AG04450 (cell line): ENCODE measurements at places on chromosomes 2 and 18.

DNA sequence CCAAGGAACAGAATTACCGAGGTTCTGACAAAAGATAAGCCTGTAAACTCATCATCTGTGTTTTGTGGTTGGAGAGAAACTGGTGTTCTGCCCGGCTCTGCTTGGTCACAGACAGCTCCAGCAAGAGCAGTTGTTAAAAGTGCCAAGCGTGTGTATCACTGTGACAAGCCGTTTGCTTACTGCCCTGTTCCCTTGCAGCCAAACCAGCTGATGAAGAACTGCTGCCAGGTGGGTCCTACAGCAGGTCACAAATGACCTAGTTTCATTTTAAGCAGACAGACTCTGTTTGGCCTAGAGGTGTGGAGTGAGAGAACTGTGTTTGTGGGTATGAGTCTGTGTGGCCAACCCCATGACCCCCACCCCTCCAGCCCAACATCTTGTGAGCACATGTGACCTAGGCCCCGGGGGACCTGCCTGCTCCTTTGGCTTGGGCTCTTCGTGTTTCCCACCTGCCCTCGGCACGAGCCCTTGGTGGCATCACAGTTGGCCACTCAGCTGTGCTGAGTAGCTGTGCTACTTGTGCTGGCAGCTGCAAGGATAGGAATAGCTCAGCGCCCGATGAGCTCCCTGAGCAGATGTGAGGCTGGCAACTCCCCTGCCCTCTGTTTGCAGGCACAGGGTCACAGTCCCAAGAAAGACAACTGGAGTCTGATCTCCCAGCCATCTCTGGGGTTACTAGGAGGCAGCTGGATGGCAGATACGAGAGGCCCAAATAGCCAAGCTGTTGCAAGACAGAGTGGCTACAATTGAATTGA lies 9.7 kb downstream of the OXER1 start:
- no peak for DNase-seq

- DNase-seq: peak; percentile 52
Observed at GRCh38 chr2:10124538-10125045, 2.1 kb downstream of the RRM2 start.

GRCh38 chr2:152566728-152567069 lies 150.6 kb downstream of the PRPF40A start:
- DNase-seq: no peak

GRCh38 chr2:236103981-236104380 lies 64.2 kb downstream of the GBX2 start:
- no peak for DNase-seq

GRCh38 chr2:189221811-189222467 lies 42.4 kb upstream of the COL5A2 start:
- DNase-seq: no peak

GRCh38 chr2:135742325-135742757 lies 686 bp downstream of the UBXN4 start:
- DNase-seq: no peak

GRCh38 chr2:235595422-235596010 lies 101.7 kb downstream of the AGAP1 start:
- peak; percentile 51 for DNase-seq

- peak; percentile 36 for DNase-seq
Observed at GRCh38 chr18:44679056-44679913, 1.4 kb upstream of the SETBP1 start.

GRCh38 chr2:167181134-167181533 lies 292.9 kb downstream of the XIRP2 start:
- DNase-seq: no peak

GRCh38 chr2:42652086-42652485 lies 83.7 kb downstream of the MTA3 start:
- DNase-seq: no peak

DNA sequence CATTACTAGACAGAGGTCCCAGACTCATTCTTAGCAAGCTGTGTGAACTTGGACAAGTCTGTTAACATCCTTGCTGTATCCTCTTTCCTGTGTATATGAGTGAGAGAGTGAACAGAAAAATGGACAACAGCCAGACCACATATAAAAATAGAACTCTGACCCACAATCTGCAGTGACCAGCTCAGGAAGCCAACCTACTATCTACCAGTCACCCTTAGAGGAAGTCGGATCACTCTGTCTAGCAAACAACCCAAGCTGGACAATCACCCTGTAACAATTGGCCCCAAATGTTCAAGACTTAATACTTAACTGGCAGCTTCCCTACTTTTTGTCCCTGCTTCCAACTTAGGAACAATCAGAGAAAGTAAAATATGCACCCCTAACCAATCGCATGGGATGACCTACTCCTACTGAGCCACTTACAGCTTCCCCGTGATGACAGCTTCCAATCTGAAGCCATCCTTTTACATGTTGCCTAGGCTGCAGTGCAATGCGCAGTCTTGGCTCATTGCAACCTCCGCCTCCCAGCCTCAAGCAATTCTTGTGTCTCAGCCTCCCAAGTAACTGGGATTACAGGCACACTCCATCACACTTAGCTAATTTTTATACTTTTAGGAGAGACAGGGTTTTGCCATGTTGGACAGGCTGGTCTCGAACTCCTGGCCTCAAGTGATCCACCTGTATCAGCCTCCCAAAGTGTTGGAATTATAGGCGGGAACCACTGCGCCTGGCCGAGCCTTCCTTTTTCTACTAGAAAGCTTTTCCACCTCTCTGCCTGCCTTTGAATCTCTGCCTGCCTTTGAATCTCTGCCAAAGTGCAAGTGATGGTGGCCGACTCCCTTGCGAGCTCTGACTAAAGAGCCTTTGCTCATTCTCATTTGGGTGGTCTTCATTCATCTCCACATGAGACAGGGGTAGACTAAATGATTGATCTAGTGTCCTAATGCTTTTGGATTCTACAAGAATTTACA lies 158.3 kb upstream of the NDUFV2 start:
- DNase-seq: peak; percentile 63

GRCh38 chr2:197706839-197707207 lies 1.7 kb downstream of the MARS2 start:
- no peak for DNase-seq

- DNase-seq: no peak
Observed at GRCh38 chr2:46230677-46231425, 66.4 kb upstream of the EPAS1 start.

DNA sequence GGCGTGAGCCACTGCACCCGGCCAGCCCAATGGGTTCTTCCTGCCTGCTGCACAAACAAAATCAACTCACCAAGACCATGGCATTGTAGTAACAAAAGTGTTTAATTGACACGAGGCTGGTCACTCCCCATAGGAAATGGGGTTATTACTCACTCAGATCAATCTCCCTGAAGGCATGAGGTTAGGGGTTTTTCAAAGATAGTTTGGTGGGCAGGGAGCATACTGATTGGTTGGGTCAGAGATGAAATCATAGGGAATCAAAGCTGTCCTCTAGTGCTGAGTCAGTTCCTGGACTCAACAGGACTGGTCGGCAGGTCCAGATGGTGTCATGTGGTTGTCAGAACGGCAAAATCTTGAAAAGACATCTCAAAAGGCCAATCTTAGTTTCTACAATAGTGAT lies 122.1 kb downstream of the TMEM17 start:
- no peak for DNase-seq

- DNase-seq: no peak
Observed at GRCh38 chr2:191384829-191385228, 139.6 kb downstream of the MYO1B start.

DNA sequence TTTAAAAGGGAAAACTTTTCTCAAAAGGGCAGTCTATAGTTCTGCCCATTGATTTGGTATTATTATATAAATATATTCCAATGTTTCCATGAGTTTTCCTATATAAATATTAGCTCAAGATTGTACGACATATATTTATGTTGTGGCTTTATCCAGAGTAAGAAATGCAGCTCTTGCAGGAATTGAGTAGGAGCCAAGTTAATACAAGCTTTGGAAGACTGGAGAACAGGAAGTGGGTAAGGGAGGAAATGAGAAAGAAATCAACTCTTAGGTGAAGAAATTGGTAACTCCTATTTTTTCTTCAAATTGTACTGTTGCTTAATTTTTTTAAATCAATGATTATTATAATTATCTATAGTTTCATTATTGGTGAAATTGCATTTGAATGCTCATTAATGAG lies 105.4 kb upstream of the FAM117B start:
- peak; percentile 37 for DNase-seq

DNA sequence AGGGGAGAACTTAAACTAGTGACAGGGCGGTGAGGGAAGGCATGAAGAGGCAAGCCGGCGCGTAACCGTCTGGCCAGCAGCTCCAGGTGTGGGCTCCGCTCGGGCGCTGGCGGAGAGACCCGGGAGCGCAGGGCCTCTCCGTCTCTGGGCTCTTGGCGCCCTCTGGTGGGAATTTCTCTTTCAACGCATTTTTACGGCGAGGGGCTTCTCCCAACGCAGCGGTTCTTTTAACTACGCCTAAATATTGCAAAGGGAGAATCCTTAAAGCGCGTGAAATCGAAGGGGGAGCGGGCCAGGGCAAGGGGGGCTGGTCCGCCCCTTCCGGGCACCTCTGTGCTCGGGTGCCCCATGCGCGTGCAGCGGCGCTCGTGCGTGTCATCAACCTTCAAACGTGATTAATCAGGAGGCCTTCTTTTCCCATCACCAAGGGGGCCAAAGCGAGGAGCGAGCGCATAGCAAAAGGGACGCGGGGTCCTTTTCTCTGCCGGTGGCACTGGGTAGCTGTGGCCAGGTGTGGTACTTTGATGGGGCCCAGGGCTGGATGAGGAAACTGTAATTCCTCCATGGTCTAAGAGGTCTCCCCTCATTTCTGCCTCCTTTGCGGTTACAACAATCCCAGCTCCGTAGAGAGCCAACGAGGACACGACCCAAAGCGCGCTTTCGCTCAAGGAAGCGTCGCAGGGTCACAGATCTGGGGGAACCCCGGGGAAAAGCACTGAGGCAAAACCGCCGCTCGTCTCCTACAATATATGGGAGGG lies 762 bp upstream of the GAD1 start:
- no peak for DNase-seq

DNA sequence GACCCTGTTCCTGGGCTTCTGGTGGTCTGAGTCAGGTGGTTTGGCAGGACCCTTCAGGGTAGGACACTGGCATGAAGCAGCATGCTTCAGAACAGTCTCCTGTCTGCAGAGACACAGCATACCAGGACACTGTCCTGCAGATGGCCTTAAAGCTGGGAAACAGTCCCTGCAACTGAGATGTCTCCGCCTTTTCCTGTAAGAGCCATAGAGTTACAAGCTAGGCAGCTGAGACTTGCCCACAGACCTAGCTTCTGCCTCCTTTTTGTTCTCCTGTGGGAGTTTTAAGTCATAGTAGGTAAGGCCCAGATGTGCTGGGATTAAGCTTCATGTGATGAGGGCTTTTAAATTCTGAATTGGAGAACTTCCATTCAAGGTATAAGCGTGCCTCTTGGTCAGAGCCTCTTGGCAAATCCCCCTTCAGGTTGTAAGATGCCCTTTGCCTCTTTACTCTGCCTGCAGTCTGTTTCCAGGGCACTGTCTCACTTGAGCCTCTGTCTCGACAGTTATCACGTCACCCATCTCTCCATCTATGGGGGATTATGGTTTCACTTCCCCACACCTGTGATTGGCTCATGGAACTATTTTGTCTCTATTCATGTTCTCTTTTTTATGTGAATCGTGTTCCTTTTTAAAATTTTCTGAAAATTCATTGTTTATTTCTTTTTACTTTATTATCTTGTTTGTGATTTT lies 51.8 kb downstream of the COA5 start:
- DNase-seq: no peak

GRCh38 chr2:73451263-73451972 lies 65.8 kb downstream of the ALMS1 start:
- no peak for DNase-seq

DNA sequence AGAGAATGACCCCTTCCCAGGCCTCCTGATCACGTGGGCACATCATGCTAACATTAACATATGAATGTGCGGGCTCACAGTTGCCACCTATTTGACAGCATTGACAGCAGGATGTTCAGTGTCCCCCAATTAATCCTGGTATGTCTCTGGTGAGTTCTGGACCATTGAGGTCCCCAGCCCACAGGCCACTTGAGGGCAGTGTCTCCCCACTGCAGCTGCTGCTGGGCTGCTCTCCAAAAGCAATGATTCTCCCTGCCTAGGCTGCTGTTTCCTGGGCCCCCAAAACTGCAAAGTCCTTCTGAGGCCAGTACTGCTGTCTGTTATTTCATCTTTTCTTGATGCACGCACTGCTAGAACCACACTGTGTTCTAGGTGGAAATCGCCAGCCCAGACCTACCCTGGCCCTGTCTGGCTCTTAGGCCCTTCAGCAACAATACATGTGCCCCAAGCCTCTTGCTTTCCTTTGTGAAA lies 52.7 kb upstream of the MAPK4 start:
- no peak for DNase-seq

DNA sequence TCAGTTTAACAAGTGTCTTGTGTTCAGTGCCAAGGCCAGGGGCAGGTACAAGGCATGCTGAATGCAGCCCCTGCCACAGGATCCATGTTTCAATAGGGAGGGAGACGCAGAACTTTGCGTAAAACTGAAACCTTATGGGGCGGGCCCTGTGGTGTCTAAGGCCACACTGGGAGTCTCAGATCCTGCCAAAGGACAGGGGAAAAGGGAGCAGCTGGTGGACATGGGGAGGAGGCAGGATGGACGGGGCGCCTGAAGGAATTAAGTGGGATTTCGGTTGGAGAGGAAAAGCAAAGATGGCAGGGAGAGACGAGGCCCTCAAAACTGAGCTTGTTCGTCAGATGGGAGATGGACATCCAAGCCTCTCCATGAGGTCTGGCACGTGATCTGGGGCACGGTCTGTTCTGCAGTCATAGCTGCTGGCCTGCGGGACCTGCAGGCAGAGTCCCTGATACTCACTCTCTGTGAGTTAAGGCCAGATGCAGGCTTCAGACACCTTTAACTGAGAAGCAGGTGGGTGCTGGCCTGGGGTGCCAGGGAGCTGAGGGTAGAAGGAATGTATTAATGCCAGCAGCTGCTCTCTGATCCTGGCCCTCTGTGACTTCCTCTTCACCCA lies 48.8 kb downstream of the TCF7L1 start:
- no peak for DNase-seq

DNA sequence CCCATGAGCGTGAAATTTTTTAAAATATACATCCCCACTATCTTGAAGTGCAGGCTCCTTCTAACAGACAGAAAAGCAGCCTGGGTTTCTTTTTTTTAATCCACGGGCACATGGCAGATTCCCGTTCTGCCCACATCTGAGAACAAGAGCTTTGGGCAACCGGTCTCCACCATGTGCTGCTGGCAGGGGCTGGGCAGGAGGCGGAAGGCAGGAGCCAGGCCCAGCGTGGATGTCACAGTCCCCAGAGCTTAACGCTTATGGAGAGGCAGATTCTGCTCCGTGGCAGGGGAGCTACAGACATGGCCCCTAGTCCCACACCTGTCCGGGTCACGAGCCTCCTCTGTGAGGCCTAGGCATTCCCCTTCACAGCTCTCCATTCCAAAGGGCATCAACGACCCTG lies 503.0 kb upstream of the MYT1L start:
- no peak for DNase-seq

- DNase-seq: no peak
Observed at GRCh38 chr2:9740382-9741073, 102.7 kb upstream of the TAF1B start.
